CD4-positive, alpha-beta memory T cell (primary cell): ENCODE measurements at places on chromosomes 2 and 18. TPM values are rescaled to one million over a fixed set of nuclear protein-coding genes. Genes with fewer than 3 reads are reported as not detected.

- no peaks in the 10 kb centered on the region for H3K36me3 ChIP-seq
- peaks cover 26% of the 10 kb centered on the region for H3K4me1 ChIP-seq
- peak overlapping the region; percentile 39 for H3K27ac ChIP-seq
- DNase-seq = no peak
- peaks cover 5% of the 10 kb centered on the region for H3K27me3 ChIP-seq
Observed at GRCh38 chr2:70553334-70553583, 367 bp downstream of the TGFA start.

The SPTBN1 gene
- total RNA-seq = 121 TPM

DNA sequence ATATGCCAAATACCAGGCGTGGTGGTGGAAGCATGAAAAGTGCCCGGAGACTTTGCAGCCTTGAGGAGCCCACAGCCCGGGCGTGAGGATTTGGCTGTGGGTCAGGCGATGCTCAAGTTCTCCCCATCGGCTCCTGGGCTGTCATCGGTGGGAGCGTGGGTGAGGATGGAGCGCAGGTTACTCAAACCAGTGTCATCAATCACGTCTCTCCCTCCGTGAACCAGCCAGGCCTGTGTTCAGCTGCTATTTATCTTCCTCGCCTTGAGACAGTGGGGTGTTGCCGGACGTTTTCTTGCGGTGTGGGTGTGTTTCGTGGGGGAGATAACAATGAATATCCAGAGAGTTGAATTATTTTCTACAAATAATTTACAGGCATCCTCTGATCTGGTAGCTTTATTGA, 317.6 kb downstream of the EIPR1 start:
- no peaks in the 10 kb centered on the region for H3K27me3 ChIP-seq
- no peak overlapping the region for H3K27ac ChIP-seq
- H3K4me3 ChIP-seq = no peak overlapping the region

The CXXC1 gene
- total RNA-seq = 191 TPM

The HOXD12 gene
- total RNA-seq = not detected

DNA sequence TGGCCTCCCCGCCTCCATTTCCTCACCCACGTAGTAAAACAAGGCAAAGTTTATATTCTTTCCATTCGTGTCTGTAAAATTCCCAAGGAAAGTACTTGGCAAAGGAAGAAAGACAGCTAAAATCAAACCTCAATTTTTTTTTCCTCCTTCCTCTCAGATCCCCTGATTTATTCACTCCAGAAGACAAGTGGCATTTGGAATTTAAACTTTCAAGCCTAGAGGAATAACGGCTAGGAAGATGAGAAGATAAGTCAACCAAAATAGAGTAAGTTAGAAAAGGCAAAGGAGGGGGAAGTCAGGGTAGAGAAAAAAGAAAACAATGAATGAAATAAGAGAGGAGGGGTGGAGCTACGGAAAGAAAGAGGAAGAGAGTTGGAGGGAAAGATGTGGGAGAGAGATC, 198.9 kb upstream of the PIK3C3 start:
- H3K27me3 ChIP-seq = no peaks in the 10 kb centered on the region
- no peak overlapping the region for H3K4me3 ChIP-seq
- no peaks in the 10 kb centered on the region for H3K4me1 ChIP-seq
- H3K36me3 ChIP-seq = no peaks in the 10 kb centered on the region
- H3K27ac ChIP-seq = no peak overlapping the region

The TTN gene
- total RNA-seq = 8.1 TPM

The IL36RN gene
- total RNA-seq = not detected

DNA sequence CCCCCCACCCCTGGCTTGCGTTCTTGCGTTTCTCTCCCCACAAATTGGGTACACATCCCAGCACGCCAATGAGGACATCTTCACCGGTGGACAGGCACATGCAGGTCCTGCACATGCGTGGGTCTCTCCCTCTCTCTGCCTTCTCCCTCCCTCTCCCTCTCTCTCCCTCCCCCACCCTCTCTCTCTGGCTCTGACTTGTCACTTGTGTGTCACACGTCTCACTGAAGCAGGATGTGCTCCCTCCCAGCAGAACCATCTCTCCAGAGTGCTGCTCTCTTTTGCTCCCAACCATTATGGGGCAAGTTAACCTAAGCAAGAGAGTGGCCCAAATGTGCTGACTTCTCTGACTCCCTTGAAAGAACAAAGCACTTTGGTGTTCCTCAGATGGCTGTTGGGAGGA, 120.8 kb upstream of the CAB39 start:
- no peak for DNase-seq
- H3K27ac ChIP-seq = no peak overlapping the region
- peaks cover 21% of the 10 kb centered on the region for H3K4me1 ChIP-seq
- no peak overlapping the region for H3K4me3 ChIP-seq
- H3K27me3 ChIP-seq = no peaks in the 10 kb centered on the region

- H3K36me3 ChIP-seq = no peaks in the 10 kb centered on the region
- H3K4me3 ChIP-seq = no peak overlapping the region
- H3K27me3 ChIP-seq = no peaks in the 10 kb centered on the region
- no peak for DNase-seq
Observed at GRCh38 chr2:57417007-57417406, 629.6 kb upstream of the VRK2 start.

The THAP4 gene
- 27.8 TPM for total RNA-seq

GRCh38 chr18:24427484-24427883, 1.0 kb downstream of the IMPACT start:
- no peak overlapping the region for H3K4me3 ChIP-seq
- no peaks in the 10 kb centered on the region for H3K36me3 ChIP-seq
- H3K27ac ChIP-seq = no peak overlapping the region

DNA sequence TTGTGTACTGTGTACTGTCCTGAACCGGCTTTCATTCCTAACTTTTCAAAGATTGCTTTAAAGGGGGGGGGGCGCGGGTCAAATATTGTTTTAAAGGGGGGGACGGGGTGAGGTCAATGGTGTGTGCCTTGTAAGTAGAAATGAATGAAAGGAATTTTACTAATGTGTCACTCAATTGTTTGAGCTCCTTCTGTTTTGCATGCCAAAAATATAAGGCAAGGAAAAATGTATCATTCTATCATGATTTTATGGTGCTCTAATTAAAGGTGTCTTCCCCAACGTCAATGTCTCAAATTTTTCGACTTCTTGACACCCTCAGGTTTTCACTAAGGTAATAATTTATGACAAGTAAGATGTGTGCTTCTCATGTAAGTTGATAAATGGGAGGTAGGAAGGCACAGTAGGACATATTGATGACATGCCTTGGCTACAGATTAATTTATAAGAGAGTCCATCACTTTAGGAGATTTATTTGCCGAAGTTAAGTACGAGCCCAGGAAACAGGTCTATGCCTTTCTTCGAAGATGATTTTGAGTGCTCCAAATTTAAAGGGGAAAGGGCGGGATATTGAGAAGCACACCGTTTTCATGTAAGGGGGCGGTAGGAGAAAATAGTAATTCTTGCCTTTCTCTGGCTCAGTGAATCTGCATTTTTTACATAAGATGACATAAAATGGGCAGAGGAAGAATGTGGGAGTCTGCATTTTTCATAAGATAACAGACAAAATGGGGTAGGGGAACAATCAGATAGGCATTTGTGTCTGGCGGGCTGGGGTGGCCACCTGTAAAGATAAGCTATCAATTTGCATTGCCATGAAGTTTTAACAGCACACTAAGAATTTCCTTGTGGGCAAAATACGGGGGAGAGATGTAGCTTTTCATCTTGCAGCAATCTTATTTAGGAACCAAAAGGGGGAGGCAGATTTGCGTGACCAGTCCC, 1.2 kb upstream of the TRAPPC8 start:
- H3K36me3 ChIP-seq = no peaks in the 10 kb centered on the region
- no peaks in the 10 kb centered on the region for H3K27me3 ChIP-seq
- peak overlapping the region; percentile 95 for H3K27ac ChIP-seq
- peaks cover 41% of the 10 kb centered on the region for H3K4me1 ChIP-seq

The UGT1A6 gene
- total RNA-seq = not detected

DNA sequence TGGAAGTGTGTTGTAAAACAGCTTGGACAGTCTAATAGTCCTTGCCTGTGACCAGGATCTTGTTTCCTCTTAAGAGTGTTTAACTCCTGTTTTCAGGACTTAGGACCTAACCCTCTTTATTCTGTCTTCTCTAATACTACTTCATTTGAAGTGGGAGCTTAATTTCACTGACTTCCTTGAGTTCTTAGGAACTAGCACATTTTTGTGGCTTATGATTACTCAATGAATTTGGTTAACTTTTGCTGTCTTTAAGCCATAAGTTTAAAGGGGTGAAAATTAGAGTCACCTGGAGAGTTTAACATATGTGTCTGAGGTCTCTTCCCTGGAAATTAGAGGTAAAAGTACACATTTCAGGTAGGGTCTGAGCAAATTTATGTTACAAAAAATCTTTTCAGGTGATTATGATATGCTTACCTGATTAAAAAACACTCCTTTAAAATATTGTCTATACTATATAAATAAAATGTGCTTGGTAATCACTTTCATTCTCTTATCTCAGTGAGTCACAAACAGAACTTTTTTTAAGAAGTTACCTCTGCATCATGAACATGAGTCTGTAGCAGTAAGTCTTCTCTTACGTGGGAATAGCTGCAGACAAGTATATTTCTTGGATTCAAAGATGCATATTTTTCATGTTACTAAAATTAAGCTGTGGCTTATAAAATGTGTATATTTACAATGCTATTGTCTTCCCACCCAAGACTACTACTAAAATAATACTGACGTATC, 52.7 kb downstream of the ATP9B start:
- H3K36me3 ChIP-seq = no peaks in the 10 kb centered on the region
- no peaks in the 10 kb centered on the region for H3K4me1 ChIP-seq
- H3K4me3 ChIP-seq = no peak overlapping the region
- H3K27me3 ChIP-seq = no peaks in the 10 kb centered on the region
- H3K27ac ChIP-seq = no peak overlapping the region

The GDF7 gene
- total RNA-seq = 0.19 TPM

- no peaks in the 10 kb centered on the region for H3K4me1 ChIP-seq
- no peak overlapping the region for H3K27ac ChIP-seq
- H3K4me3 ChIP-seq = no peak overlapping the region
- DNase-seq = no peak
Observed at GRCh38 chr2:192983173-192983572, 788.4 kb upstream of the TMEFF2 start.

GRCh38 chr18:47936952-47937351, 6.5 kb upstream of the SMAD2 start:
- H3K27ac ChIP-seq = no peak overlapping the region
- no peak overlapping the region for H3K4me3 ChIP-seq
- DNase-seq = no peak

DNA sequence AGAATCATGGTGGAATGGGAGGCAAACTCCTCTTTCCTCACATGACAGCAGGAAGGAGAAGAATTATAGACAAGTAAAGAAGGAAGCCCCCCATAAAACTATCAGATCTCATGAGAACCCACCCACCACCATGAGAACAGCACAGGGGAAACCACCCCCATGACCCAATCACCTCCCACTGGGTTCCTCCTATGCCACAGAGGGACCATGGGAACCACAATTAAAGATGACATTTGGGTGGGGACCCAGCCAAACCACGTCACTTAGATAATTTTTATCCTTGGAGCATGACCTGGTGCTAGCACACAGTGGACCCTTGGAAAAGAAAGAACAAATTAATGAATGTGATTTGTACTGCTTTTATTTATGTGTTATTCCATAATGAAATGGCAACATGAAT, 188.6 kb upstream of the NCKAP5 start:
- no peaks in the 10 kb centered on the region for H3K36me3 ChIP-seq
- H3K27me3 ChIP-seq = no peaks in the 10 kb centered on the region
- H3K4me3 ChIP-seq = no peak overlapping the region
- no peaks in the 10 kb centered on the region for H3K4me1 ChIP-seq

- peaks cover 26% of the 10 kb centered on the region for H3K4me1 ChIP-seq
- peak overlapping the region; percentile 6 for H3K27ac ChIP-seq
- H3K27me3 ChIP-seq = no peaks in the 10 kb centered on the region
- no peak overlapping the region for H3K4me3 ChIP-seq
- DNase-seq = no peak
Observed at GRCh38 chr2:43230351-43230885, 4.0 kb upstream of the ZFP36L2 start.

The SLC23A3 gene
- total RNA-seq = 12.1 TPM

The RFX8 gene
- total RNA-seq = 1.3 TPM

GRCh38 chr2:18178736-18179349, 300.4 kb downstream of the KCNS3 start:
- H3K27ac ChIP-seq = no peak overlapping the region
- no peaks in the 10 kb centered on the region for H3K4me1 ChIP-seq
- no peaks in the 10 kb centered on the region for H3K36me3 ChIP-seq
- no peak for DNase-seq

The DYSF gene
- total RNA-seq = 0.28 TPM

- no peaks in the 10 kb centered on the region for H3K27me3 ChIP-seq
- H3K4me1 ChIP-seq = no peaks in the 10 kb centered on the region
- no peak overlapping the region for H3K4me3 ChIP-seq
- H3K27ac ChIP-seq = no peak overlapping the region
- no peaks in the 10 kb centered on the region for H3K36me3 ChIP-seq
Observed at GRCh38 chr18:2380101-2380500, 191.2 kb downstream of the METTL4 start.

GRCh38 chr2:85992611-85993010, 103.8 kb upstream of the ST3GAL5 start:
- H3K36me3 ChIP-seq = no peaks in the 10 kb centered on the region
- no peak overlapping the region for H3K4me3 ChIP-seq
- no peak overlapping the region for H3K27ac ChIP-seq
- no peaks in the 10 kb centered on the region for H3K27me3 ChIP-seq
- H3K4me1 ChIP-seq = peaks cover 34% of the 10 kb centered on the region

DNA sequence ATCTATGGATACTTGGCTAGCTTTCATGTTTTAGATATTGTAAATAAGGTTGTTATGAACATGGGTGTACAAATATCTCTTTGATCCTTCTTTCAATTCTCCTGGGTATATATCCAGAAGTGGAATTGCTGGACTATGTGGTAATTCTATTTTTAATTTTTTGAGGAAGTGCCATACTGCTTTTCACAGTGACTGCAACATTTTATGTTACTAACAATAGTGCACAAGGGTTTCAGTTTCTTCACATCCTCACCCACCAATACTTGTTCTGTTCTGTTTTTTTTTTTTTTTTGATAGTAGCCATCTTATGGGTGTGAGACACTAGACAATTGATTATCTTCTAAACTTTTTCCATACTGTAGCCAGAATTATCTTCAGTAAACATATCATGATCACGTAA, 17.3 kb upstream of the NEUROD1 start:
- H3K4me3 ChIP-seq = no peak overlapping the region
- peaks cover 4% of the 10 kb centered on the region for H3K27me3 ChIP-seq
- H3K4me1 ChIP-seq = no peaks in the 10 kb centered on the region

DNA sequence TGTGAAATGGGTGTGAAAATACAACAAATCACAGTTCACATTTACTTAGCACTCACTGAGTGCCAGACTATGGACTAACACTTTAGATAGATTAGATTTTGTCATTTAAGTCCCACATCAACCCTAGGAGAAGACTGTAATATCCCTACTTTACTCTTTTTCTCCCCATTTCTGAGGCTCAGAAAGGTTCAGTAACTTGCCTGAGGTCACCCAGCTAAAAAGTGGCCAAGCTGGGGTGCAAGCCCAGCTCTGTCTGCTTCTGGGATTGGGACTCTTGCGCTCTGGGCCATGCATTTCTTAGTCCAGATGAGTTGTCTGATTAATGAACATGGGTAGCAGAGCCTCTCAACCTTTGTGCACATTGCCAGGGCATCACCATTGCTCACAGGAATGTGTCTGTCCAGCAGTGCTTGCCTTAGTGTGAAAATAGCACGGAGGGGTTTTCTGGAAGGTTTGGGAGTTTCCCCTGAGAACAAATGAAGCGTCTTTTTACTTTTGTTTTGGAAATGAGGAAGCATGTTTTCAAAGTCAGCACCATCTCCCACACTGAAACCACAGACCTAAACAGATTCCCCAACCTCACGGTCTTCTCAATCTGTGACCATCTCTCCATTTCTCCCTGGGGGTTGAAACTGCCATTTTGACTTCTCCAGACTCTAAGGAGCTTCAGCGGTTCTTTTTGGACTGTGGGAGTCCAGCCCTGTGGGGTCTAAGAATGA, 31.9 kb downstream of the NRP2 start:
- H3K4me1 ChIP-seq = no peaks in the 10 kb centered on the region
- H3K27me3 ChIP-seq = no peaks in the 10 kb centered on the region
- DNase-seq = no peak

- H3K36me3 ChIP-seq = no peaks in the 10 kb centered on the region
- H3K27me3 ChIP-seq = no peaks in the 10 kb centered on the region
- H3K4me1 ChIP-seq = no peaks in the 10 kb centered on the region
Observed at GRCh38 chr2:201793631-201794030, 12.7 kb upstream of the CDK15 start.
